ENCODE measurements at places on chromosomes 11 and 22.
A peak's percentile ranks its signal among the peaks of the same experiment; 100 is the strongest.

DNA sequence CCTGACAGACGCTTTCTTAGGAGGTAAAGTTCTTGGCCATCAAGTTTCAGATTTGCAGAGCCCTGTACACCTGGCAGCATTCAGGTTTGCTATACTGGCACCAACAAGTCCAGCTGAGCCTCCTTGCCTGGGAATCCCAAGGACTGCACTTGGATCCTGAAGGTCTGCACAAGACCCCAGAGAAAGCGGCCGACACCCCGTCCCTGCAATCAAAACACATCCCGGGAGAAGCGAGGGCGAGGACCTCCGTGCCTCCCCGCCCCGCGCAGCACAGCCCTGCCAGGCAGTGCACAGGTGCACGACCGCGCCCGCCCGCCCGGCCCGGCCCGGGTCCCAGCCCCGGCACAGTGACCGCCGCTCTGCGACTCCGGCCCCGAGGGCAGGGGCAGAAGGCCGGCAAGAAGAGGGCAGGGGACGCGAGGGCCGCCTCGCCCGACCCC is 559 bp downstream of the MRTFA start:
- no peak for DNase-seq

DNA sequence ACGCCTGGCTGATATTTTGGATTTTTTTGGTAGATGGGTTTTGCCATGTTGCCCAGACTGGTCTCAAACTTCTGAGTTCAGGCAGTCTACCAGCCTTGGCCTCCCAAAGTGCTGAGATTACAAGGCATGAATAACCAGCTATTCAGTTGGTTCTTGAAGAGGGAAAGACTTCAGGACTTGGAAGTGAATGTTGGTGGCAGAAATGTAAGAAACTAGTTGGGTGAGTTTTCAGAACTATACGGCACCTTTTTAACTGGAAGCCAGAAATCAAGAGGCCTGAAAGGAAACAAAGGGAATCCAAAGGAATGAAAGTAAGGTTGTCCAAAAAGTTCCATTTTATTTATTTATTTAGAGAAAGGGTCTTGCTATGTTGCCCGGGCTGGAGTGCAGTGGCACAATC is 2.9 kb downstream of the POGLUT3 start:
- DNase-seq: no peak

- no peak for DNase-seq
Measured at GRCh38 chr11:130452176-130452575, 3.7 kb downstream of the ADAMTS15 start.

DNA sequence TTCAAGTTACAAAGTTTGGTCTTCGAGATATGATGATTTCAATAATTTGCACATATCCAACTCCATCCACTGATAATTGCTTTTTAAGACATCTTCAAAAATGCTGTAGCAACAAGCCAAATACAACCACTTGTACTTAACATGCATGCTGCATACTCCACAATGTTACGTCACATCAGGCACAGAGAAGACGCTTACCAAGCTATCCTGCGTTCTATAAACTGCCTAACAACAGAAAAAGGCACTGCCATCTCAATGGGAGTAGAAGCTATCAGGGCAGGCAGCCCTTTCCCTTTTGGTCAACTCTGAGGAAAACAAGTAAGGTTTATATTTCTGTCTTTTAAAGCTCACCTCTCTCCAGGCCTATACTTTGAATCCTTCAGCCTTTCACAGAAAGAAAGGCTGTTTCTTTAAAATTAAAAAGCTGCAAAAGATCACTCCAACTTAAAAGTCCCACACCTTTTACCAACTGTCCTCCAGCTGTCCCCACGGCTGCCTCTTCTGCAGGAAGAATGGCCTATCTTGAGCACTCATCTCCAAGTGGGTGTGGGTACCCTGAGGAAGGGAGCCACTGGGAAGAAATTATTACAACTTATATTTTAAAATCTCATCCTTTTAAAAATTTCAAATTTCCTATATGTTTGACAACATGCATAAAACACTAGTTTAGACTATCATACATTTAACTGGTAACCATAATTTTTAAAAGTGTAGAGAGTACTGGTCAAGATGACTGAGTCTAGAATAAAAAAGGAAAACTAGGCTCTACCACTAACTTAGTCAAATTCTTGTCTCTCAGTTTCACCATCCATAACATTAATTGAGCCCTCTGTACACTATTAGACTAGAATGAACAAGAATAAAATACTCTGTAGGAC is 14.5 kb downstream of the PHF21A start:
- peak; percentile 27 for DNase-seq

- no peak for DNase-seq
Measured at GRCh38 chr11:84894666-84895065, 732.5 kb downstream of the DLG2 start.

DNA sequence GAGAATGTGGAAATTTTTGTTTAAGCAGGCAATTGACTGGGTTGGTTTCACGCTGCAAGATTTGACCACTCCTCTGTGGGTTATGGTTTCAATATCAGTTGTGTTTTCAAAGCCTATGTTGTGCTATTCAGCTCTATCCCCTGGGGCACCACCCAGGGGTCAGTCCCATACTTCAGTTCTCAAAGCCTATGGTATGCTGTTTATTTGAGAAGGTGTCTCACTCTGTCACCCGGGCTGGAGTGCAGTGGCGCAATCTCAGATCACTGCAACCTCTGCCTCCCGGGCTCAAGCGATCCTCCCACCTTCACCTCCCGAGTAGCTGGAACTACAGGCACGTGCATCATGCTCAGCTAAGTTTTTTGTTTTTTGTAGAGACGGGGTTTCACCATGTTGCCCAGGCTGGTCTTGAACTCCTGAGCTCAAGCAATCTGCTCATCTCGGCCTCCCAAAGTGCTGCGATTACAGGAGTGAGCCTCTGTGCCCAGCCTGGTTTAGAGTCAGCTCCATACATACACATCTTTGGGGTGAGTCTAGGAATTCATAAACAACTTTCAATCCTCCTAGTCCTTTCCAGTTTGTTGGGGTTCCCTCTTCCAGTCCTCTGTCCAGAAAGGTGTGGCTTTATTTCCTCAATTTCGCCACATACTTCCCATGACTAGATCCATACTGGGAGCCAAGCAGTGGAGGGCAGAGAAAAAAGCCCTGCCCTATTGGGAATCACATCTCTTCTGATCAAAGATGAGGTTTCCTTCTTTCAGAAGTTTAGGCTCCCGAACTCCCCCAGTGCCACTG is 35.0 kb upstream of the MAPK1 start:
- no peak for DNase-seq

DNA sequence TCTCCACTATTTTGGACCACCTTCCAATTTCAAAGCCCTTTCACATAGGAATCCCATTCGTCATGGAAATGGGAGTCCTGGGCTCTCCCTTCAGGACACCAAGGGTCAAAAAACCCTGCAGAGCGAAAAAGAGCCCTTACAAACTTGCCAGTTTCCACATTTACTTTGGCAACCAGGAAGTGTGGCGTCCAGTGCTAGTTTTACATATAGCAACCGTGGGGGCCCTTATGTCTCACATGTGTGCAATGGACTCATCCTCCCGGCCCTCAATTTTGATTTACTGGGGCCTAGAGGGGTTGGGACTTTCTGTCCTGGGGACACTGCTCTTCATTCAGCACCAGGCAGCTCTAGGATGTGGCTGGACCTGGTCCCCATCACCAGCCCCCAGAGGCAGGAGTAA is 33.7 kb downstream of the DAGLA start:
- no peak for DNase-seq

- no peak for DNase-seq
Measured at GRCh38 chr11:96322775-96323641, 20.0 kb downstream of the MAML2 start.

- DNase-seq: no peak
Measured at GRCh38 chr11:131656839-131657211, 286.4 kb downstream of the NTM start.

DNA sequence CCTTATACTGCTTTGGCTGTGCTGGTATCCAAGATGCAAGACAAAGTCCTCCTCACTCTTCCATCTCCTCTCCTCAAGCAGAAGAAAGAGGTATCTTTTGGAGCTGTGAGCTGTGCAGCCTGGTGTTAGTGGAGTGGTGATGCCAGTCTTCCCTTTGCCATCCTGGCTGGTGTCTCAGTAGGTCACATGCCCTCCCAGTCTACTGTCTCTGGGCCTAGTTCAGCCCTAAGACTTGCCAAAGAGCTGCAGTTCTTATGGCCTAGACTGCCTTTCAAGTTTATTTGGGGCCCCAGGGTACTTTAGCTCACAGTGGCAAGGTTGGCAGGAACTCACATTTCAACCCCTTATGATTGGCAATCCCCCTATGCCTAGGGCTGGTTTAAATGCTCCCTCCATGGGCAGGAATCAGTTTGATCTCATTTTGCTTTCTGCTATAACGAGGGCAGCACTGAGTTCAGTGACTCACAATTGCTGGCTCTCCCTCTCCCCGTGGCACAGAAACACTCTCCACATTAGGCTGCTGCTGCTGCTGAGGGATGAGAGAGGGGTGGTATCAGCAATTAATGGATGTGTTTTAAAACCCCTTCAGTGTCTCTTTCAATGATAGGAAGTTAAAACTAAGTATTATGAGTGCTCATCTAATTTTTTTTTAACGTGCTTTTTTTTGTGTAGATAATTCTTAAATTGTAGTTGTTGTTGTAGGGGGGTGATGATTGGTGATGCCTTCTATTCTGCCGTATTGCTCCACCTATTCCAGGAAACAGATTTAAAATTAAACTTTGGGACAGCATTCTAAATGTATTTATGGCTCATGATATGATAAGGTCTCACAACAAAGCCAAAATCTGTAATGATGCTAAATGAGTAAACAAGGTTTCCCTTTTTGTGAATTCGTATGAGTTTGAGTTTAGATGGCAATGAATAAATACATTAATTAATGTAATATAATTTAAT is 1295.0 kb downstream of the JRKL start:
- DNase-seq: no peak

DNA sequence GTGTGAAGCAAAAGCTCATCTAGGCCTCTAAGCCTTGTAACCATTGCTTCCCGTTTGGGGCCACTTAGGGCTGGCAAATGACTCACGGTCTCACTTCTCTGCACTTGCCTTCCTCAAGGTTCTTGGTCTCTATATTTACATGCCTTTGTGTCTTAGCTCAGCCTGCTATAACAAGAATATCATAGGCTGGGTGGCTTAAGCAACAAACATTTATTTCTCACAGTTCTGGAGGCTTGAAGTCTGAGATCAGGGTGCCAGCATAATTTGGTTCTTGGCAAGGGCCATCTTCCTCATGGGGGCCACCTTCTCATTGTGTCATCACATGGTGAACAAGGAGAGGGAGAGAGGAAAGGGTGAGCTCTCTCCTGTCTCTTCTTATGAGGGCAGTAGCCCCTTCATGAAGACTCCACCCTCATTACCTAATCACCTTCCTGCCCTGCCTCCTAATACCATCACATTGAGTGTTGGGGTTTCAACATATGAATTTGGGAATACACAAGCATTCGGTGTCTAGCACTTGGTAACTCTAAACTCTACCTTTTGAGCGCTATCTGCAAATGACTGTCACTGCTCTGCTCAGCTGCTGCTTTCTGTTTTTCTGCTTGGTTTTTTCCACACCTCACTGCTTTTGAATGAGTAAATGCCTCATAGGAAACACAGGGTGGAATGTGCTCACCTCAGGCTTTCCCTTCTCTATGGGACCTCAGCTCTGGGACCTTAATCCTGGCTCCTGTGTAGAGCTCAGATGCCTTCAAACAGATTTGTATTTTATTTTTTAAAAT is 16.2 kb upstream of the ME3 start:
- no peak for DNase-seq

DNA sequence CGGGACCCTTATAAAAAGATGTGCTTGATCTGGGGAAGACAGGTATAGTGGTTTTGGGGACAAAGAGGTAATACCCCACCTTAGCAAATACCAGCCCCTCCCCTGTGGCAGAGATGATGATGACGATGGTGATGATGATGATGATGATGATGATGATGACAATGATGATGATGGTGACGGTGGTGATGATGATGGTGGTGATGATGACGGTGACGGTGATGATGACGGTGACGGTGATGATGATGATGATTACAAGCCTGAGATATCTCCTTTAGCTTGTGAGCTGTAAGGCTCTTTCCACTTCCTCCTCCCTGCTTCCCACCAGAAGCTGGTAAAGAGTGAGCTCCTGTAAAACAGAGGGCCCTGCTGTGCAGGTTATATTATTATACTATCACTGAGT is 89.5 kb upstream of the TMEM45B start:
- no peak for DNase-seq

DNA sequence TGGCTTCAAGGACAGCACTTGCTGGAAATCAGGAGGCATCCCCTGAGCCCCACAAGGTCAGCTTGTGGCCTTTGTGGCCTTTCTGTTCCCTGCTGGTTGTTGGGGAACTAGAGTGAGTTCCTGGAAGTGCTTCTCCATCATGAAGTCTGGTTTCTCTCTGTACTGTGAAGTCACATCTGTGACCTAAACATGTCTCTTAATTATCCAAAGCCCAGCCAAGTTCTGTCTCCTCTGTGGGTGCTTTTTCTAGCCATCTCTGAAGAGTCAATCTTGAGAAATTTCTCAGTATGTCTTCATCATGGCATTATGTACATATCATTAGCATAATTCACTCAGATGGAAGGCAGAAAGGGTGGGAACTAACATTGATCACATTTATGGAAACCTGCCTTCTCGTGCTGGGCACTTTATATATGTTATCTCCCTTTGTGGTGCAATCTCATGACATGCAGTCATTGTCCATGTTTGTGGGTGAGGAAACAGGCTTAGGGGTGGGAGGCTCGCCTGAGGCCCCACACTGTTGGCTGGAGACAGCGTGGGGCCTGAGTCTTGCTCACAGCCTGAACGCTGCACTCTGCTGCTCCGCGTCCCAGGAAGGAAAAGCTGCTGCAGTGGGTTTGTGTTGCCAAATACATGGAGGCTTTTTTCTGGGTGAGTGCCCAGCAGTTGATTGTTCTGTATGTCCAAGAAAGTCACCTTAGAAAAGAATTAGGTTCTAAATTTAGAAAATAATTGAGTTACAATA is 24.6 kb downstream of the IGHMBP2 start:
- no peak for DNase-seq

DNA sequence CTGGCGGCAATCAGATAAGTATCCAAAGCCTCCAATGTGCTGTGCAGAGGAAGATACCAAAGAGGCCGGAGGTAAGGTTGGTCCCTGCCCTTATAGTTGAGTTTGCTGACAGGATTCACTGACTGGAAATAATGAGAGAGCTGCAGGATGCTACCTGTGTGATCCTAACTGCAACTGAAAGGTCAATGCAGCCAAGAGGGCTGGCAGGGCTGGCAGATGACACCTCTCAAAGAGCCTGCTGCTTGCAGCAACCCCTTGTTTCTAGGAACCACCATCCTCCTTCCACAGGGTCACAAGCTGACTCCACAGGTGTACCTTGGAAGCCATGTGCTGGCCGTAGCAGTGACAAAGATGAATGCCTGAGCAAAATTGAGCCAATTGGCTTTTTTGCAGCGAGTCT is 348.1 kb downstream of the DDX10 start:
- no peak for DNase-seq

- no peak for DNase-seq
Measured at GRCh38 chr11:18193010-18193409, 20.4 kb downstream of the MRGPRX4 start.

- no peak for DNase-seq
Measured at GRCh38 chr11:65806979-65807378, 20.1 kb downstream of the OVOL1 start.

- DNase-seq: no peak
Measured at GRCh38 chr11:119739975-119740374, 11.0 kb upstream of the NECTIN1 start.

GRCh38 chr22:27045103-27045947 is 387.9 kb downstream of the MIAT start:
- DNase-seq: no peak

GRCh38 chr22:44245867-44246266 is 65.1 kb downstream of the PARVG start:
- no peak for DNase-seq

GRCh38 chr11:43567396-43567975 is 113.1 kb upstream of the HSD17B12 start:
- peak; percentile 72 for DNase-seq
